ENCODE measurements at places on chromosomes 5 and 9.

DNA sequence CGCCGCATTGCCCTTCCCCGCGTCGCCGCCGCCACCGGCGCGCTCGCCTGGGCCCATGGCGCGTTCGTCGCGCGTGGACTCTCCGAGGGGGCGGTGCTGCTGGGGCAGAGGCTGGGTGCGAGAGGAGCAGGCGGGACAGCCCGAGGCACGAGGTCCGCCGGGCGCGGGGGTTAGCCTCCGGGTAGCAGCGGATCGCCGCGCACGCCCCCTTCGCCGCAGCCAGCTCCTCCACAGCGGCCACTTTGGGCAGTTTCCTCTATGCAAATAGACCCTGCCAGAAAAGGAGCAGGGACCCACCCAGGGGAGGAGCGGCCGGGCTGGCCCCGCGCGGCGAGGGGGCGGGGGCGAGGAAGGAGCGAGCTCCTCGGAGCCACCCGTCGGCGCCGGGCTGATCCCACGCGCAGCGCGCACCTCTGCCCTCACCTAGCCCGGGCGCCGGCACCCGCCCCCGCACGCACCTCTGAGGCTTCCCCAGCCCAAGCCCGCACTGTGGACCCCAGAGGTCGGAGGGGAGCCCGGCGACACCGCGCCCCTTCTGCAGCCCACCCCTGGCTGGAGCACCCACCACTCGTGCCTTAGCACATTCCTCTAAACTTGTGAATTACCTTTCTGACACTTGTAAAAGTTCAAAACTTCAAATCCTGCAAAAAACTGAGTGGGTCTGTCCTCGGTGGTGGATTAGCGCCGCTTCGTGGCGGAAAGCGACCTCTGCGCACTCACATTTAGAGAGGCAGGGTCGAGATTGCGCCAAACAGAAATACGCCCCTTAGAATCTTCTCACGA lies at the start of gene COL23A1:
Gene COL23A1, minus strand, starts transcription at position 253 of the 783 bp plus-strand sequence.
- DNase-seq = peak; percentile 82

DNA sequence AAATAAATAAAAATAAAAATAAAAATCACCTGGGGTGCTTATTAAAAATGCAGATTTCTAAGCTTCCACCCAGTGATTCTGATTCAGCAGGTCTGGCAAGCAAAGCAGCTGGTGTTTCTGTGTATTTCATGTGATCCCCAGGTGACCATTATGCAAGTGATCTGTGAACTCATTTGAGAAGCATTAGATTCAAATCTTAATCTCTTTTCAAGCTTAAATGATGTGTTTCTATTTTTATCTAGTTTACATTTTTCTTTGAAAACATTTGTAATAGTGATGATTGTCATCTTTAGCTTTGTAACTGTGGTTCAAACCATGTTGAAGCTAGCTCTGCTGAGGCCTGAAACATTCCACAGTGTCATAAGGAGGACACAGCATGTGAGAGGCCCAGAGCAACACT lies 804.8 kb upstream of the ZNF608 start:
- DNase-seq = no peak

GRCh38 chr5:6317116-6317798 lies 61.1 kb downstream of the MED10 start:
- DNase-seq = no peak

- no peak for DNase-seq
Measured at GRCh38 chr9:107862881-107863280, 373.3 kb upstream of the KLF4 start.

GRCh38 chr9:32344551-32345182 lies 39.8 kb upstream of the ACO1 start:
- no peak for DNase-seq

DNA sequence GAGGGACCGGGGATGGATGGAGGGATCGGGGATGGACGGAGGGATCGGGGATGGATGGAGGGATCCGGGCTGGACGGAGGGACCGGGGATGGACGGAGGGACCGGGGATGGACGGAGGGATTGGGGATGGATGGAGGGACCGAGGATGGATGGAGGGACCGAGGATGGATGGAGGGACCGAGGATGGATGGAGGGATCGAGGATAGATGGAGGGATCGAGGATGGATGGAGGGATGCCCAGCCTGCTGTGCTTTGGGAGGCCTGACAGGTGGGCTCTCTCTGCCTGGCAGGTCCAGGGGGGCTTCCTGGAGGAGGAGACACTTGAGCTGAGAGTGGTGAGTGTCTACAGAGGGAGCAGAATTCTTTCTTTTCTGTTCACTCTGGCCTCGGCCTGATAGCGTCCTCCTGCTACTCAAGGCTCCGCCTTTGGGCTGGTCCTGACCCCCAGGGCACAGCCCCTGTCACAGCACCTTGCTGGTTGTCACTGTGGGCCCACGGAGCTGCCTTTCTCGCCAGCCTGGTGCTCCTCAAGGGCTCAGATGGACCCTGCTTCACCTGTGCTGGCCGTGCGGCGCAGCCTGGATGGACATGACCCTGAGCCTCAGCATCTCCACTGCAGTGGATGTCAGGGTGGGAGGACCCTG lies 42.2 kb upstream of the RNF130 start:
- DNase-seq = no peak

- DNase-seq = no peak
Measured at GRCh38 chr9:130915096-130915447, 18.5 kb upstream of the QRFP start.

DNA sequence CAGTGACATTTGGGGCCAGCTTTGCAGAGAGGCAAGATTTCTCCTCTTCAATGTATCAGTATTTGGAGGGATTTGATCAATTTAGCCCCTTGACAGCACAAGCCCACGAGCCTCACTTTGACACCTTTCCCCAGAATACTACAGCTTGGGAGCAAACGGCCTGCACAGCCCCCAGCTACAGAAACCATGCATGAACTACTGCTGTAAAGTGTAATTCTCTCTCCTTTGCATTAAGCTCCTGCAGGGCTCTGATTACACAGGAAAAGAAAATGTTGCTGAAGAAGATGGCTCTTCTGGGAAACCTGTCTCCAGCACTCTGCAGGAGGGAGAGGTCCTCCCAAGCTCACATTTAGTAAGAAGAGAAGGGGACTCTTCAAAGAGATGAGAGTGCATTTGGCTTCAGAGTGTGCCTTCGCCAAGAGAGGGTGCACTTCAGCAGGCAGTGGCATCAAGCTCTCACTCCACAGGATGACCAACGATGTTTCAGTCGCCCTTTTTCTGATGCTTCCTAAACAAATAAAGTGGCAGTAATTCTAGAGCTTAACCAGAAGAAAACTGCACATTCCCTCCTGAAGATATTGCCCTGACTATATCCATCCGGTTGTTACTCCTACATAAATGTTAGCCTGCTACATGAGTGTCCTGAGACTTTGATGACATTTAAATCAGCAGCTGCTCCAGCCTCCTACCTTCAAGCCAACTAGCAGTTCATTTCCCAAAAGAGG lies 272.2 kb downstream of the AUH start:
- DNase-seq = no peak

DNA sequence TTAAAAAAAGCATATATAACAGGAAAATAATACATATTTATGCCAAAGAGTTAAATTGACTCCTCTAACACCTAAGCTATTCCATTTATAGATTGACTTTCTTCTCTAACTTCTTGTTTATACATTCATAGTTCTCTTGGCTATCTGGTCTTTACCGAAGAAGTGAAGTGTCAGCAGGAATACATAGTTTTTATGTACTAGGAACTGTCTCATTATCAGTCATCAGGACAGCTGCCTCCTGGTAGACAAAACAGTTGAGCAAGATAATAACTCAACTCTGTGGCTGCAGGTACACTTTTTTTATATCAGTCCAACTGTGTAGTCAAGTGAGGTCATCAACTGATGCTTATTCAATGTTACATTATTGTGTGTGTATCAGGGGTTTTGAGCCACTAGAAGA lies 1436.0 kb upstream of the NUDT12 start:
- DNase-seq = no peak

GRCh38 chr5:80082731-80083100 lies 47.6 kb downstream of the THBS4 start:
- DNase-seq = peak; percentile 90

GRCh38 chr5:98942847-98943246 lies 14.0 kb upstream of the CHD1 start:
- DNase-seq = no peak

GRCh38 chr5:66209350-66209749 lies 65.2 kb downstream of the SREK1 start:
- no peak for DNase-seq

- peak; percentile 60 for DNase-seq
Measured at GRCh38 chr9:126702151-126703001, 88.6 kb downstream of the LMX1B start.

GRCh38 chr5:171706736-171707441 lies 78.7 kb upstream of the SMIM23 start:
- no peak for DNase-seq

- peak; percentile 44 for DNase-seq
Measured at GRCh38 chr9:110623462-110624025, 44.0 kb upstream of the SVEP1 start.

GRCh38 chr9:5453673-5454072 lies 3.3 kb downstream of the CD274 start:
- DNase-seq = no peak

- no peak for DNase-seq
Measured at GRCh38 chr9:22808876-22809275, 362.3 kb downstream of the DMRTA1 start.

DNA sequence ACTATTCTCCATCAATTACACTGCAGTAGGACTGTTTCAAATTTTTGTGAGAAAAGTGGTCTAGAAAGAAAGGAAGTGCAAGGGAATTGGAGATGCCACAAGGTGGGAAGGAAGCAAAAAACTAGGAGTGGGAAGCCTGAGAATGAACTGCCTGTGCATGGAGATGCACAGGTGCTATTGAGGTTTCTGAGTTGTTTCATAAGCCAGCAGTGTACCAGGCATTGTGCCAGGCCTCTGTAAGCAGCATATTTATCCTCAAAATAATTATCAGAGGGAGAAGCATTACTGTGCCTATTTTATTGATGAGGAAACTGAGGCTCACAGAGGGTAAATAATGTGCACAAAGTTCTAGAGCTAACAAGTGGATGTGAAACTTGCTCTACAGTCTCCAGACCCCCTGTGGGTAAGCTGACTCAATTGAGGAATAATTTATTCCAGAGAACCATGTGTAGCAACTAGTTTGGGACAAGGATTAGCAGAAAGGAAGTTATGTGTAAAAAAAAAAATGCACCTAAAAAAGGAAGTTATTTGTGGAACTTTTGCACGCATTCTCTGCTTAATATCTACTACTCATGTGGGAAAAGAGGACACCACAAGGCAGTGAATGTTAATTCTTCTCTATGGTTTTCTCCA lies 96.7 kb downstream of the SNCAIP start:
- no peak for DNase-seq

DNA sequence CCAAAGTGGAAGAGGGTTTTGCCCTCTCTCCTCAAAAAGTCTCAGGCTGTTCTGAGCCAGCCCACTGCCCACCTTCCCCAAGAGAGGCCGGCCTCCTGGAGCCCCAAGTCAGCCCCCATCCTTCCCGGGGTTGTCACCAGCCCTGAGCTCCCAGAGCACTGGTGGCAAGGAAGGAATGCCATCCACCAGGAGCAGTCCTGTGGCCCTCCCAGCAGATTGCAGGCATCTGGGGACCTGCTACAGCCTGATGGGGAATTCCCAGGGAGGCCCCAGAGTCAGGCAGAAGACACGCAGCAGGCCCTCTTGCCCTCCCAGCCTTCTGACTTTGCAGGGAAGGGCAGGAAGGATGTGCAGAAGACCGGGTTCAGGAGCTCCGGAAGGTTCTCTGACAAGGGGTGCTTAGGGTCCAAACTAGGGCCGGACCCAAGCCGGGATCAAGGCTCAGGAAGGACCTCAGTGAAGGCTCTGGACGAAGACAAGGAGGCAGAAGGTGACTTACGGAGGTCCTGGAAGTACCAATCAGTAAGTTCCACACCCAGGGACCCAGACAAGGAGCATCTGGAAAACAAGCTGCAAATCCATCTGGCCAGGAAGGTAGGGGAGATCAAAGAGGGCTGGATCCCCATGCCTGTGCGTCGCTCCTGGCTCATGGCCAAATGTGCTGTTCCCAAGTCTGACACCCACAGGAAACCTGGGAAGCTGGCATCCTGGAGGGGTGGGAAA lies 3.7 kb downstream of the SPATA31E1 start:
- DNase-seq = peak; percentile 38

DNA sequence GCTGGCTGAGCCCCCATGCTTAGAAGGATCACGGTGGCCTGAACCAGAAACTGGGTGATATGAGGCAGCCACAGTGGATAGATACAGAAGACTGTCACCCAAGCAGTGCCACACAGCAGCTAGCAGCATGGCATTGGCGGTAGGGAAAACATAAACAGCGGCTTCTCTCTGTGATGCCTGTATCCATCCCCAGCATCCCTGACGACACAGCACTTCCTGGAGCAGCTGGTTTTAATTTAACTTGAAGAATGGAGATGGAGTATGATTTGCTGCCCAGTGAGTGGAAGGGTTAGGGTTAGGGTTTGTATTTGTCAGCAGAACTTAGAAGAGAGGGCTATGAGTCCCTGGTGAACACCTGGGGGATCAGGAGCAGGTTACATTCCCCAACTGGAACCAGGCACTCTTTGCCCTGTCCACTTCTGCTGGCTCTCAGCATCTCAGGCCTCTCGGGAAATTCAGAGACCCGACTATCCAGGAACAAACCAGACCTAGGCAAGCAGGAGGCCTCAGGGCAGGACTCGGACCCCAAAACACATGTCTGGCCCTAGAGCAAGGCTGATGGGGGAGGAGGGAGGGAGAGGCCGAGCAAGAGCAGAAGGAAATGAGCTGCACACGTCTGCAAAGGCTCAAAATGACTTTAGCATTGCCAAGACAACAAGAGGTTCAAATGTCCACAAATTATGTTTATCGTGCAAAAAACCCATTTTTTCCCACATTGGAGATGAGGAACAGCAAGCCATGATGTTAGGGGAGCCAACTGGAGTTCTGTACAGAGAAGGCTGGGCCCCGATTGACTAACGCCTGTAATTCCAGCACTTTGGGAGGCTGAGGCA lies 6.5 kb upstream of the GGTA1 start:
- DNase-seq = no peak

- DNase-seq = no peak
Measured at GRCh38 chr5:55913466-55914413, 62.6 kb downstream of the IL31RA start.

DNA sequence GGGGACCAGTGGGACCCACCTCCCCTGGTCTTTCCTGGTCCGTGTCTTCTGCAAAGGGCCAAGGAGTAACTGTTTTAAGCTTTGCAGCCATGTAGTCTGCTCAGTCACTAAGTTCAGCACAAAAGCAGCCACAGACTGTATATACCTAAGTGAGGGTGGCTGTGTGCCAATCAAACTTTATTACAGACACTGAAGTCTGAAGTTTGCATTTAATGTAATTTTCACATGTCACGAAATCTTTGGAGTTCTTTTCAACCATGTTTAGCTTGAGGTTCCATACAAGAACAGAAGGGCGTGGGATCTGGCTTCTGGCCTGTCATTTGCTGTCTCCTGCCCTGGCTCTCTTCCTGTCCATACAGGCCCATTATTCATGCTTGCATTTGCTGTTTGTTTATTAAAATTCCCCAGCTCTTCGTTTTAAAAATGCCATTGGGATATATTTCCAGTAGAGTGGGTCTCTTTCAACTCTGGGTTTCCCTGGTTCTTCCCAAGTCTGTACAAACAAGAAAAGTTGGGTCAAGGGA lies 64.2 kb upstream of the ECM2 start:
- no peak for DNase-seq

DNA sequence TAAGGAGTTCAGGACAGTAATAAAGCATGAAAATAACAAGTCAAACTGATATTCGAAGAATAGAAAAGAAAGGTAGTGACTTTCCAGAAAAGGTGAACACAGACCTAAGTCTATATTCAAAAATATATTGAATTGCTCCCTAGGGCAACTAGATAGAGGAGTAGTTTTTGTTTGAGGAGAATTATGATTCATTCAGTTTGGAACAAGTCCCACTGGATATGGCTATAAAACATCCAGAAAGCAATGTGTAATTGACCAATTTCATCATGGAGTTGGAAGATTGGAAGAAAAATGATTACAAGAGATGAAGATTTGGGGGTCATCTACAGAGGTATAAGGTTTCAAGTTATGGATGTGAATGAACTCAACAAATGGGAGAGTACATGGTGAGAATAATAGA lies 117.5 kb upstream of the ZNF462 start:
- no peak for DNase-seq

Measured in BE2C (cell line).